H7 (cell line): ENCODE measurements at places on chromosomes 6 and 20.

DNA sequence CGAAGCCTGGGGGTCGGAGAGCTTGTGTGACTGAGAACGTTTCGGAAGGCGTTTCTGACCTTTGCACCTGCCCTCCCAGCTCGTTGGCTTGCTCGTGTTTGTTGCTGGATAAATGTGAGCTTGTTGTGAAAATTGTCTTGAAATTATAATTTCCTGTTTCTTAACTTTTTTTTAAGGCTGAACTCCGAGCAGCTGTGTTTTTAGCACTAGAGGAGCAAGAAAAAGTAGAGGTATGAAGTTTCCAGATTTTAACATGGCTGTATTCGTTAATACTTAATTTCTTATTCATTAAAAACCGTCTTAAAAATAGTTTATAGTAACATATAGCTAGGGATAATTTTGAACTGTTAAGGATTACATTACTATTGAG lies 672 bp downstream of the CEP43 start:
- no peak for DNase-seq

- DNase-seq = no peak
Measured at GRCh38 chr20:41526327-41526726, 91.8 kb downstream of the CHD6 start.

DNA sequence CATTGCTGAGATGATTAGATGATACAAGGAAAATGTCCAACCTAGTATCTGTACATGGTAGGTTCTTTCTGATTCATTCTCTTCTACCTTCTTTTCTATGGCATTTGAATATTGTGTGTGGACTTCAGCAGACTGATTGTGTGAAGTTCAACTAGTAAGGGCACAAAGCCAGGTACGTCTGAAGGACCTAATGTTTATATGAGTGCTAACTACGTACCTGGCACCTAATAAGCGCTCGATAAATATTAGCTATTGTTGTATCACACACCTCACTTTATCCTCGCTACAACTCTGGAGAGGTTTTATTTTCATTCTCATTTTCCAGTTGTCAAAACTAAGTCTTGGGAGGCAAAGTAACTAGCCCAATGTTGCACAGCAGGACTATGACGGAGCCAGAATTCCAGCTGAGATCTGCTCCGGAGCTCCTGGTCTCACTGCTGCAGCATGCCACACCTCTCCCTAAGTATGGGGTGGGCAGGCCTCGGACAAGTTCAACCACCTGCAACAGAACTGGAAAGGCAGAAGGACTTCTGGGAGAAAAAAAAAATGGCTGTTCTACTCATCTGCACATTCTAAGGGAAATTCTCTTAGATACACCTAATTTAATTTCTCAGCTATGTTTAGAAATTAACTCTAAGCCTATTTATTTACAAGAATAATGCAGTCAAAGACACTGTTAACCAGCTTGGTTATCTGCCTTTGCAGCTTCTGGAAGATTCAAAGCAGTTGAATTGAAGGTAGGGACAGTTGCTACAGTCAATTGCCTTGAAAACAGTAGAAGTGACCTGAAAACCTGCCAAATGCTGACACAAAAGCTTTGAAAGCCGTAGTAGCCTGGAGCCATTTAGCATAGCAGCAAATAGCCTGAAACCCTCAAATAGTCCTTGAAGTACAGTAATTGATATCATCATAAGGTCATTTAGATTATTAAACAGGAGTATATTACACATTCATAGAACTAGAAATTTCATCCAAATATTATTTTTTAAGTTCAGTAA lies 165.0 kb downstream of the PDE7B start:
- DNase-seq = no peak

DNA sequence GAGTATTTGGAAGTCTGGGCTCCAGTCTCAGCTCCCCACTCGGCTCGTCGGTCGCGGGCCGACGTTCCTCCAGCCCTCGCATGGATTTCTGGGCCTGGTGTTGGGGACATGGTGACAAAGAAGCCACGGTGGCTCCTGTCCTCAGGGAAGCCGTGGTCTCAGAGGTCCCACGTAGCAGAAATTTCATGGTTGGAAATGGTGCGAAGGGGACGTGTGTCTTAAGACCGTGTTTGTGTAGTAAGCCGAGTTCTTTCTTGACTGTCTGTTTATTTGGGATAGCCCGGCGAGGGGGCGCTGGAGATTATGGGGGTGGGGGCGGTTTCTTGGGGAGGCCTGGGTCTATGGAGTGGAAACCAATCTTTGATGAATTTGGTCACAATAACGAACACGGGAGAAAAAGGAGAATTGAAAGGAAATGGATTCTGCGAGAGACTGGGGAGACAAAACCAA lies 23.5 kb upstream of the MAP3K7 start:
- DNase-seq = peak; percentile 46

DNA sequence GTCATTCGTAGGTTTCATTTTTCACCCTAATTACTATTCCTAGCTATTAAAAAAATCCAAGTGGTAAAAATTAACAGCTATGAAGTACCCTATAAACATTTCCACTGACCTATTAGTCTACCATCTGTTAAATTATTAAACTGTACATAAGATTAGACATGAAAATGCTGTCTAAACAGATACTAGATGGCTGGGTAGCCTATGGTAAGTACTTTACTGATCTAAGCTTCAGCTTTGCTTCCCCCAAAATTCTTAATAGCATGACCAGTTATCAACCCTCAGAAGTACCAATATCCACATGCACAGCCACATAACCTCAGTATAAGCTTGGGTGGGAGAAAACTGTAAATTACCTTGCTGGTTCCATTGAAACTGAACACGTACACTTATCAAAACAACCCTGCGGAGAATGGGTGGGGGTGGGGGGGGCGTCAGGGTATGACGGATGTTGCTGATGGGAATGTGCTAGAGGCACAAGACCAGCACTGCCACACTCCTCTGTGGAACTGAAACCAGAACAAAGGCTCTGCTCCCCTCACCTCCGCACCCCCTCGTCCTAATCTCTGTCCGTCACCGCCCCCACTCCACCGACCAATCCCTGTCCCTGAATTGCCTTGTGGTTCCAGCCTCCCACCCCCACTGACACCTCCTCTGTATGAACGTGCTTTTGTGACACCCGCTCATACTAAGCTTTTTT lies 45.3 kb downstream of the B4GALT5 start:
- no peak for DNase-seq

GRCh38 chr6:136104556-136104955 lies 145.6 kb downstream of the MTFR2 start:
- DNase-seq = no peak

- no peak for DNase-seq
Measured at GRCh38 chr20:51531141-51531710, 11.3 kb downstream of the NFATC2 start.

- DNase-seq = peak; percentile 41
Measured at GRCh38 chr6:159090530-159091480, 46.0 kb upstream of the TAGAP start.

- no peak for DNase-seq
Measured at GRCh38 chr6:169805242-169805838, 53.9 kb downstream of the ERMARD start.

DNA sequence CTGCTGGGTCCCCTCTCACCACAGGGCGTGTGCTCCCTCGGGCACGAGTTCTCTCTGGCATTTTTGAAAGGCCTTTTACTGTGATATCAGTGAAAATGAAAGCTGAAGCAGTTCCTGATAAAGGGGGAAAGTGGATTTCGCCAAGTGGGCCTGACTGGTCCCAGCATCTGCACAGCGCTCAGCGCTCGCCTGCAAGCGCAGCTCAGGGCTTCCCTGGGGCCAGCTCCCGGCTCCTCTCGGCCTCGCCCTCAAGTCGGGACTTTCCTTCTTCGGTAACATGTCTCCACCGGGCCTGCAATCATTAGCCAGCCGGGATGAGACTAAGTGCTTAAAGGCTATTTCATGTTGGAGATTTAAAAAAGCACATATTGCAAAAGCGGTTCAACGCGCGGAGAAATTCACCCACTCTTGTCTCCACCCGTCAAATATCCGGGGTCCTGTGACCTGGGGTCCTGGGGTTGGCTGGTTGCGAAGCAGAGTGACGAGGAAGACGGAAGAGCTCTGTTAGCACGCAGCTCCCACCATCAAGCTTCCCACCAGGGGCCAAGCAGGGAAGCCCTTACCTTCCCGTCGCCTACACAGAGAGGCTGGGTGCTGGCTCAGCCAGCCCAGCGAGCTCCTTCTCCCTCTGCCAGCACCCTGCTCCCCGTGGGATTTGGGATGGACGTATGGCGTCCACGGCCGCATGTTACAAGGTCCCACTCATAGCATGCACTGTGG lies 114.1 kb downstream of the SMOC2 start:
- peak; percentile 33 for DNase-seq

- no peak for DNase-seq
Measured at GRCh38 chr6:99288668-99289067, 60.8 kb downstream of the FAXC start.

GRCh38 chr6:106870824-106871717 lies 103.5 kb downstream of the CD24 start:
- no peak for DNase-seq

GRCh38 chr6:65524232-65524631 lies 182.8 kb downstream of the EYS start:
- DNase-seq = no peak

- DNase-seq = no peak
Measured at GRCh38 chr20:38452880-38453624, 17.9 kb upstream of the SNHG17 start.

- DNase-seq = no peak
Measured at GRCh38 chr6:167956491-167956890, 41.0 kb upstream of the KIF25 start.

DNA sequence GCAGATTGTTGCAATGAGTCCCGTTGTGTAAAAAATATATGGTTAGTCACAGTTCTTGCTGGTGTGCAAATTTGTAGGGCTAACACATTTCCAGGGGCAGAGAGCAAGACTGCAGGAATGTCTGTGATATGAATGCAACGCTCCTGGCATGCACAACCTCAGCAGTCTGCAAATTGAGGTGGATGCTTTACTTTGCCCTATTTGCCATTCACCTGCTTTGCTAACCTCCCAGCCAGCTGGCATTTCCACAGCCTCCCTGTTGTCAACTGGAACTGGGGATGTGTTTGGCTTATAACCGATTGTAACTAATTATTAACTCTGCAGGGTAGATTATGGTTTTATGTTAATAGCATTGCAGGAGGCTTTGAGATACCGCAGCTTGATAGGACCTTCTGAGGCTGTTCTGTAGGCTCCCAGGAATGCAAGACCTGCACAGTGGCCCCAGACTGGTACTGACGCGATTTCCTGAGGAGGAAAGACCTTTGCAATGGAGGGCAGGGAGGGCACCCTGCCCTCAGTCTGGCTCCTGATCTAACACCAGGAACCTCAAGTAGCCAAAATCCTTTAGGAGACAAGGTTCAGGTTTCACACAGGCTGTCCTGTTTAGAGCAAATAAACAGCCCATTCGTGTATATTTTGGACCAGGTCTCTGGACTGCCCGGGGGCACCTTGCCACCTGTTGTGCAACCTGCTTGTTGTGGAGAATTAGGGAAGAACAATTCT lies 53.4 kb downstream of the EDN1 start:
- DNase-seq = no peak
